Left renal cortex interstitium (tissue), 4 donors: ENCODE measurements at places on chromosomes 12 and 14.

DNA sequence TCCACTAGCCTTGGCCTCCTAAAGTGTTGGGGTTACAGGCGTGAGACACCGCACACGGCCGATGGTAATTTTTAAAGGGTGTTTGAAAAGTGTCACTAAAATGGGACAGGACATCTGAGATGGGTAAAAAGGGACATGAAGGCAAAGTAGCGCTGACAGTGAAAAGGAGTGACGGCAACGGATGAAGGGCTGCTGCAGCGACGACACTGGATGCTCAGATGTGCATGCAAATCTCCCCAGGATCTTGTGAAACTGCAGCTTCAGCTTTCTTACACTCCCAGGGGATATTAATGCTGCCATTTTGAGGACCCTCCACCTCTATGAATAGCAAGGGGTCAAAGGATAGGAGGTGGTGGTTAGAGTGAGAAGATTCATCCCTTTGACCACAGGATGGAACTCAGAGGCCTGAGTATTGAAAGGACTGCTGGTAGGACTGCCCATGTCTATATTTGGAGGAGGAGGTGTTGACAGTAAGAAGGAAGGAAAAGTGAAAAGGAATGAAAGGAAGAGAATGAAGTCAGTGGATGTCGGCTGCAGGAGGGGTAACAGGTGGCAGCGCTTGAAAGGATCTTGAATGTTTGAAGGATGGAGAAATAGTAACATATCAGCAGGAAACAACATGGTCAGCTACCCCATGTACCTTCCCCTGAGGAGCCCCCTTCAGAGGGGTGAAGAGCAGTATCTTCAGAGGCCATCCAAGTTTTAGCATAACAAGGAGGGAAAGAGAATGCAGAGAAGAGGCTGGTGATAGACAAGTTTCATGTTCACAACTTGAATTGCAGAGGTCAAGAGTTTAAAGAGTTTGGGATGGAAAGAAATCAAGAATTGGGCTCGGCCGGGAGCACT is 37.1 kb downstream of the CLIP1 start:
- DNase-seq = no peak

DNA sequence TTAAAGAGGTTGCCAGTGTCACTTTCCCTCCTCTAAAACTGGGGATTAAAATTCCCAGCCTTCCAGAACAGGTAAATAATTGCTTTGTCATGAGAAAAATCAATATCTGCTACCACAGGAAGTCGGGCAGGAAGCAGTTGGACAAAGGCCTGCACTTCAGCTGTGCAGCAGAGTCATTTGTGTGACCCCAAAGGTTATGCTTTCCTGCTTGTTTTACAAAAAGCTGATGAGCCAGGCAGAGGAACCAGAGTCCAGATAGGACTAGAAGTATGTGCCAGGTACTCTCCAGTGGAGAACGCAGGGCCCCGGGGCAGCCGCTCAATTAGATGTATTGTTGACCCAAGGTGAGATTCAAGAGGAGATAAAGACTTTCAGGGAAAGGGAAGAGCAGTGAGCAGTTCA is 117.1 kb upstream of the FRMD6 start:
- no peak for DNase-seq

GRCh38 chr12:47237751-47238211 is 158.0 kb upstream of the AMIGO2 start:
- DNase-seq = no peak

DNA sequence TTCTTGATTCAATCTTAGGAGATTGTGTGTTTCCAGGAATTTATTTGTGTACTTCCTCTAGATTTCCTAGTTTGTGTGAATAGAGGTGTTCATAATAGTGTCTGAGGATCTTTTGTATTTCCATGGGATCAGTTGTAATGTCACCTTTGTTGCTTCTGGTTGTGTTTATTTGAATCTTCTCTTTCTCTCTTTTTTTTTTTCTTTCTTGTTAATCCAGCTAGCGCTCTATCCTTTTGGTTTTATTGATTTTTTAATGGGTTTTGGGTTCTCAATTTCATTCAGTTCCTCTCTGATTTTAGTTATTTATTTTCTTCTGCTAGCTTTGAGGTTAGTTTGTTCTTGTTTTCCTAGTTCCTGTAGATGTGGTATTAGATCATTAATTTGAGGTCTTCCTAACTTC is 242.5 kb downstream of the SEC23A start:
- DNase-seq = no peak

DNA sequence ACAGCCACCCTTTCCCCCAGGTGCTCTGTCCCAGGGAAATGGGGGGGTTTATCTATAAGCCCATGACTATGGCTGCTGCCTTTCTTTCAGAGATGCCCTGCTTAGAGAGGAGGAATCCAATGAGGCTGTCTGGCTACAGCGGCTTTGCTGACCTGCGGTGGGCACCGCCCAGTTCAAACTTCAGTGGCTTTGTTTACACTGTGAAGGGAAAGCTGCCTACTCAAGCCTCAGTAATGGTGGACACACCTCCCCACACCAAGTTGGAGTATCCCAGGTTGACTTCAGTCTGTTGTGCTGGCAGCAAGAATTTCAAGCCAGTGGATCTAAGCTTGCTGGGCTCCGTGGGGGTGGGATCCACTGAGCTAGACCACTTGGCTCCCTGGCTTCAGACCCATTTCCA is 869.2 kb downstream of the SLC6A15 start:
- no peak for DNase-seq

- DNase-seq = no peak
Observed at GRCh38 chr14:102659797-102660196, 67.3 kb downstream of the RCOR1 start.

DNA sequence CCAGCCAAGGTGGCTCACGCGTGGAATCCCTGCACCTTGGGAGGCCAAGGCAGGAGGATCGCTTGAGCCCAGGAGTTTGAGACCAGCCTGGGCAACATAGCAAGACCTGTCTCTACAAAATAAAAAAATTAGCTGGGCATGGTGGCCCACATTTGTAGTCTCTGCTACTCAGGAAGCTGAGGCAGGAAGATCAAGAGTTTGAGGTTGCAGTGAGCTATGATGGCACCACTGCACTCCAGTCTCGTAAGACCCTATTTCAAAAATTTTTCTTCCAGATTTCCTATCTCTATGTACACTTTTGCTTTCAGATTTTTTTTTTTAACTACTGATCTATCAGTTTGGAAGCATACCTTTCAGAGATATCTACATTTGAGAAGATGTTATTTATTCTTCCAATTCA is 15.3 kb downstream of the SNX6 start:
- DNase-seq = no peak
